Activated CD8-positive, alpha-beta memory T cell treated with anti-CD3 and anti-CD28 coated beads for 4 hours (primary cell): ENCODE measurements at places on chromosomes 13 and 19.

GRCh38 chr19:33048806-33049676, 15.6 kb downstream of the RHPN2 start:
- no peak for DNase-seq

GRCh38 chr13:20927596-20928257, 25.2 kb upstream of the XPO4 start:
- no peak for DNase-seq

GRCh38 chr13:28583651-28584091, 75.3 kb upstream of the POMP start:
- DNase-seq, result no peak

DNA sequence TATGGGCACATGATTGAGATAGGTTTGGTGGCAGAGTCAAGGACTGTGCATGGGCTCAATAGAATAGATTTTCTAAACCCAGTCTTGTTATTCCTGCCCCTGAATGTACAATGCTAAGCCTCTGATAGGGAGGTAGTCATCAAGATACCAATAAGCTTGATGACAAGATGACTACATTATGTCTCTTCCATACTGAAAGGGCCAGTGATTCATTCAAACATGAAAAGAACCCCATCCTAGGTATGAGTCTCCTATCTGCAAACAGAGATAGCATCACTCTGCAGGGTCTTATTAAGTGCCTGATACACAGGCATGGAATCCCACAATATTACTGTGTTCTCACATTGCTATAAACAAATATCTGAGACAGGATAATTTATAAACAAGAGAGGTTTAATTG, 40.3 kb upstream of the UFM1 start:
- DNase-seq, result no peak

GRCh38 chr19:32206065-32206464, 139.3 kb upstream of the ZNF507 start:
- DNase-seq, result no peak

DNA sequence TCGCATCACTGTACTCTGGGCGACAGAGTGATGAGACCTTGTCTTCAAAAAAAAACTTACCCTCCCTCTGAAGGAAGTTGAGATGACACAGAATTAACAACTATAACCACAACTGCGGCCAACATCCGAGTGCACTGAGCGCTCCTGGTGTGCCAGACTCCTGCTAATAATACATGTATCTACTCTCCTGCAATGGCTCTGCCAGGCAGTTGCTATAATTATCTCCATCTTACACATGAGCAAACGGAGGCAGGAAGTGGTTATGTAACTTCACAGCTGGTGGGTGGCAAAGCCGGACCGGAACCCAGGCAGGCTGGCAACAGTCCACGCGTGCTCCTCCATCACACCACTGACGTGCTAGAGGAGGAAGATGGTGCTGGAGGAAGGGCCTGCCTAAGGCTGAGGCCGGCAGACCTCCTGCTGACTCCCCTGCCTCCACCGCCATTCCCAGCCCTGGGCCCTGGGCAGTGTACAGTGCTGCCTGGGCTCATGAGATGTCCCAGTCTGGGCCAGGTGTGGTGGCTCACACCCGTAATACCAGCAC, 12.6 kb downstream of the XRCC1 start:
- peak; percentile 66 for DNase-seq

DNA sequence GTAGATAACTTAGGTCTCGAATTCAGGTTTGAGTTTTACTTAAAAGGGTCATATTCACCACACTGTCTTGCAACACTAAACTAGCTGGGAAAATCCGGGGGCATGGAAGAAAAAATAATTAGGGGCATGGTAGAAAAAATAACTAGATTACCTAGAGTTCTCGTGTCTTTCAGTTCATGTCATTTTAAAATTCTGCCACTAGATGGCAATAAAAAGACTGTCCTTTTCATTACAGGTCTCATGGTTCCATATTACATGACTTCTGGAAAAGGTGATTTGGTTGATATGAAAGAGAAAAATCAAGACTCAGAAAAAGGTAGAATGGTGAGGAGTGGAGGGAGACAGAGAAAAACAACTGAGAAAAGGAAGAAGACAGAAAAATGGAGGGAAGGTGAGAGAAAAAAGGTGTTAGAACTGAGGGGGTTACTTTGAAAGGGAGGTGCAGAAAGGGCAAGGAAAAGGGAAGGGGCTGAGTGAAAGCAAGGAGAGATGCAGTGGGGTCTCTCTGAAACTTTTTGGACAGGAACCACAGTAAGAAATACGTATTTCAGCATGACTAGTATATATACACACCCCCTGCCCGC, 299.0 kb downstream of the KLF12 start:
- DNase-seq, result no peak

GRCh38 chr13:29081036-29081435, 260.9 kb downstream of the MTUS2 start:
- no peak for DNase-seq

DNA sequence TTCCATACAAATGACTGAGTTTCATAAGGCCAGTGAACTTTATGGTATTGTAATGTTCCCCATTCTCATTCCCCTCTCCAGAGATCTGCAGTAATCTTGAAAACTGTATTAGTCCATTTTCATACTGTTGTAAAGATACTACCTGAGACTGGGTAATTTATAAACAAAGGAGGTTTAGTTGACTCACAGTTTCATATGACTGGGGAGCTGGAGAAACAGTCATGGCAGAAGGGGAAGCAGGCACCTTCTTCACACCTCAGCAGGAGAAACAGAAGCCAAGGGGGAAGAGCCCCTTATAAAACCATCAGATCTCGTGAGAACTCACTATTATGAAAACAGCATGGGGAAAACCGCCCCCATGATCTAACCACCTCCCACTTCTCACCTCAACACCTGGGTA, 318.7 kb upstream of the KLF12 start:
- no peak for DNase-seq

GRCh38 chr13:97781891-97782305, 171.6 kb upstream of the IPO5 start:
- no peak for DNase-seq

DNA sequence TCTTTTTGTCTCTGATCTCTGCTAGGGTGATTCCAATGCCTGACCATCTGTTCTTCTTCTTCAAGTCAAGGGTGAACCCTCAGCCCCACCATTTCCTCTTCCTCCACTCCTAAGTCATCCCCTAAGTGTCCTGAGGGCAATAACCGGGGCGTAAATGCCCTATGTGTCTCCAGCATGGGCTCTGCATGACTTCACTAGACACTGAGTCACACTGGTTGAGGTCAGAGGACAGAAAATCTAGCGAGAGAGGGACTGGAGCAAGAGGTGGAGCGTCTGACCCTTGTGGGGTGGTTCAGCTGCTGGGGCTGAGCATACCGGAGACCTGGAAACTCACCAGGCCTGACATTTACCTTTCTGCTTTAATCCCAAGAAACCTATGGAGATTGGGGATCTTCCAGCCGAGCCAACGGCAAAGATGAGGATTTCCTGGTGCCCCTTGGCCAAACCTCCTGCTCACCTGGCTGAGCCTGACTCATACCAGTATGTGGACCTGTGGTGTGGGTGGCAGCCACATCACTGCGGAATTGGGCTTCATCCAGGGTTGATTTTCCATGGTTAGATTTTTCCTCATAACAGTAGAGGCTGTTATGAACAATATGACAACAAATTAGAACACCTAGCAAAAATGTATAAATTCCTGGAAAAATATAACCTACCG, 26.9 kb downstream of the SCGB2B2 start:
- no peak for DNase-seq

- no peak for DNase-seq
Measured at GRCh38 chr19:53580871-53581835, 43.2 kb downstream of the ZNF331 start.

DNA sequence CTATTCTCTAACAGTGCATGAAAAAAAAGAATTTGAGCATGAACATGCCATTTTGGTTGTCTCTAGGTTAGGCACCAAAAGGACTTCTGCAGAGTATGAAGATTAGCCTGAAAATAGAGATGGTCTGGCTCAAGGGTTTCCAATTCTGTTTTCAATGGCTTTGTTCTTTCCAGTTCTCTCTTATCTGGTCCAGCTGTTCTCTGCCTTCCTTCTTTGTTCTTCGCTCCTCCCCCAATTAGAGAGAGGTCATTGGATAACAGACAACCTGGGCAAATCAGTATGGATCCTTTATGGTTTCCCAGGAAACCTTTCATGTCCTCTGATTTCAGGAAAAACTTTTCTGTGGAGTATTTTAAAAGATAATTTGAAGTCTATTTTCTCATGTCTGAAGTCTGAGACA, 623.4 kb downstream of the PCDH17 start:
- no peak for DNase-seq

DNA sequence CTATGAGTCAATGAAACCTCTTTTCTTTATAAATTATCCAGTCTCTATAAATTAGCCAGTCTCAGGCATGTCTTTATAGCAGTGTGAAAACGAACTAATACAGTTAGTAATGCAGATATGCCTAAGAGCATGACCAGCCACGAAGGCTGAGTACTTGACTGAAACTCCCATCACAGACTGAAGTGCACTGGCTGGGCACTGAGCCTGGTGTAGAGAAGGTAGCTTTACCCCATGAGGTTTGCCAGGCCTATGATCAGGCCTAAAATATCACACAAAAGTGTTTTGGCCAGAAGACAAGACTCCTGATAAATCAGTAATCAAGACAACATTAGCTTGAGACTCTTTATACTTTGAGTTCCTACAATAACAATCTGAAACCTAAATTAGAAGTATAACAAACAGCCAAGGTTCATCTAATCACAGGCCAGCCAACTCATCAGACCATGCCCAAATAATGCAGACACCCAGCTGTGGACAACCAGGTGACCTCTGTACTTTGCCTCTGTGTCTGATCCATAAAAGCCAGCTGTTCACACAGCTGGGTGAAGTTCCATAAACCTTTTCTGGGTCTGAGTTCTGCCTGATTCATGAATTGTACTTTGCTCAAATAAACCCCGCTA, 771.8 kb upstream of the SLITRK1 start:
- DNase-seq, result no peak

DNA sequence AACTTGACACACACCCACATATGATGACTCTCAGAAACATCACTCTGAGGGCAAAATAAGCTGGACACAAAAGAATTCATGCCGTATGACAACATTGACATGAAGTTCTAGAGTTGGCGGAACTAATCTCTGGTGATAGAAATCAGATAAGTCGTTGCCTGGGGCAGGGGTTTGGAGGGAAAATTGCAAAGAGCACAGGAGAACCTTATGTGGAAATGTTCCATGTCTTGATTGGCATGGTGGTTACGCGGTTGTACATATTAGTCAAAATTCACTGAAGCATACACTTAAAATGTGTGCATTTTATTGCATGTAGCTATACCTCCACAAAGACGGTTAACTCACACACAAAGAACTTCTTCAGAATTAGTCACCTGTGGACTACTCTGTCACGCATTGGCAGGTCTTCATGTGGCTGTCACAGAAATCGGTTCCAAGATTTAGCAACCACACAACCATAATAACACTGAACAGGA, 137.8 kb upstream of the GJB6 start:
- no peak for DNase-seq

GRCh38 chr13:80189889-80190597, 150.9 kb downstream of the SPRY2 start:
- DNase-seq, result no peak

DNA sequence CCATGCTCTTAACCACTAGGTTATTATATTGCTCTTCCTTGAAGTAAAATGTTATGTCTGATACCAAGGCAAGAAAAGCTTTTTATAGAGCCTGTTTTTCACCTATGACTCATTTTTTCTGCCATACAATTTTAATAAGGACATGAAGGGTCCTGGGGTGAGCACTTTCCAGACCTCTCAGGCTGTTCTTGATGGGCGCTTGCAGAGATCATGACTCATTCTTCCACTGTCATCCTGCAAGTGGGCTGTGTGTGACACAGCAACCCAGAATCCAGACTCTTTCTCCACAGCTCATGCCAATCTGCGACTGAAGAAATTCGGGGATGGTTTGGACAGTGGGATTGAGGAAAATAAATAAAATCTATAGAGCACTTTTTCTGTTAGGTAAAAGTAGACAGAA, 506.7 kb upstream of the NBEA start:
- no peak for DNase-seq

GRCh38 chr13:21176982-21177284, 475 bp downstream of the MRPL57 start:
- DNase-seq, result no peak

DNA sequence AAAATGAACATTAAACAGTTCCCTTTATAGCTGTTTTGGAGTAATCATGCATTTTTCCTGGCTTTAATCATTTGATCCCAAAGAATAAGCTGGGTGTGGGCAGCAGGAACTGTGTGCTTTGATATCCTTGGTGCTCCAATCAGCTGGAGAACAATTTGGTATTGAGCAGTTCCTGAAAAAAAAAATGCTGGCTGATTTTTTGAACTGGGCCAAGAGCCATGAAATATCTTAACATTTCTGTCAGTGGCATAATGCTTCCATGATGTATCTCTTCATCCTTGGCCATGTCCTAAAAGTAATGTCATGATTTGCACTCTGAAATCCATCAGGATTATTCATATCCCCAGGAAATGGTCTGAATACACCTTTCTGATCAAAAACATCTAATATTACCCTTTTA, 134.7 kb downstream of the LHFPL6 start:
- no peak for DNase-seq

- DNase-seq, result no peak
Measured at GRCh38 chr13:20977394-20977793, 74.8 kb upstream of the XPO4 start.

GRCh38 chr13:109028624-109029023, 399.2 kb downstream of the MYO16 start:
- DNase-seq, result no peak

DNA sequence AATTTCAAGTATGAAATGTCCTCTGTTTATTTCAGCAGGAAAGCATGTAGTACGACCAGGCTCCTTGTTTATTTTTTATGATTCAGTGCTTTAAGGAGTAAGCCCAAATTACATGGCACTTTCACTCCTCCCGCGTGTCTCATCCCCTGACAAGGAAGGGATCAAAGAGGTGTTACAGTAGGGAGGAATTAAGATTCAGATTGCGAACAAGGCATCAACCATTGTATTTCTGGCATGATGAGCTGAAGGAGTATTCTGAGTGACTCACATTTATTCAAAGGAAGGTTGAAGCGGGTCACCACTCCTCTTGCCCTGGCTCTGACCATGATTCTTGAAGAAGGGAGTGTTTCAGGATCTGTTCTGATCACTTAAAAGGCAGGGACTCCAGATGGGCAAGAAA, 46.1 kb upstream of the CNMD start:
- DNase-seq, result no peak

GRCh38 chr13:51647067-51647466, 62.8 kb downstream of the WDFY2 start:
- no peak for DNase-seq

DNA sequence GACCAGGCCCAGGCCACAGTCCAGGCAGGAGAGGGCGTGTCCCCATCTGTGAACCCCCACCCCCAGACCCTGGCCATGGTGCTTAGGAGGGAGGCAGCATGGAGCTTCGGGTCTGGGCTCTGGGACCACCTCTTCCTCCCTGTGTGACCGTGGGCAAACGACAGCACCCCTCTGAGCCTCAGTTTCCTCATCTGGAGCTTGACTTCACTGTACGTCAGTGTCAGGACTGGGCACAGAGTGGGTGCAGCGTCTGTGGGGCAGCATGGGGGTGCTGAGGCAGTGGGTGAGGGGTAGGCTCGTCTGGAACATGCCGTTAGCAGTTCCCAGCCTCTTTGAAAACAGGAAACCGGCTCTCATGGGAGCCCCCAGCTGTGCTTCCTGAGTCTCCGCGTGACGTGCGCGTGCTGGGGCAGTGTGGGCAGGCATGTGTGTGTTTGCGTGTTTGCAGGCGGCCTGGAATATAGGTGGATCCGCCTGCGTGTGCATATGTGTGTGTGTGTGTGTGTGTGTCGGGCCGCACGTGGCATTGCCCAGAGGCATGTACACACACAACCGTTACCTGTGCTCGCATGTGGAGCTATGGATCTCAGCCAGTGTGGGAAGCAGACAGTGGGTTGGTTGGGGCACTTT, 15.8 kb downstream of the ARRDC2 start:
- no peak for DNase-seq

- no peak for DNase-seq
Measured at GRCh38 chr13:42181381-42181953, 90.5 kb upstream of the AKAP11 start.
